ENCODE measurements at places on chromosomes 13 and 19. TPM values are rescaled to one million over a fixed set of nuclear protein-coding genes. Genes with fewer than 3 reads are reported as not detected.
A peak's percentile ranks its signal among the peaks of the same experiment; 100 is the strongest.

- DNase-seq = no peak
Measured at GRCh38 chr19:46364359-46364758, 17.5 kb downstream of the PPP5C start.

DNA sequence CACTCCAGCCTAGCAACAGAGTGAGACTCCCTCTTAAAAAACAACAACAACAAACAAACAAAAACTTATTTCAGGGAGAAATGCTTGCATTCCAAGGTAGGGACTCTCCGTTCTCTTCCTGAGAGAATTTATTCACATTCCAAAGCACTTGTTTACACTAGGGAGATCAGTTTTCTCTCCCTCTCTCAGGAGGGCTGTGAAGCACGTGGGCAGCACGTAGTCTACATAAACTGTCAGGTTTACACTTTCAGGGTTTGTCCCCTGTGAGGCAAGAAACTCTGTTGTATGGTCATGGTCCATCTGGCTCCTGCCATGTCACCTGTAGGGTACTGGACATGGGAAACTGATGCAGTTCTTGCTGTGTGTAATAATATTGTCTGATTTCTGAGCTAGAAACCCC, 31.6 kb downstream of the WDR87 start:
- peak; percentile 20 for DNase-seq

DNA sequence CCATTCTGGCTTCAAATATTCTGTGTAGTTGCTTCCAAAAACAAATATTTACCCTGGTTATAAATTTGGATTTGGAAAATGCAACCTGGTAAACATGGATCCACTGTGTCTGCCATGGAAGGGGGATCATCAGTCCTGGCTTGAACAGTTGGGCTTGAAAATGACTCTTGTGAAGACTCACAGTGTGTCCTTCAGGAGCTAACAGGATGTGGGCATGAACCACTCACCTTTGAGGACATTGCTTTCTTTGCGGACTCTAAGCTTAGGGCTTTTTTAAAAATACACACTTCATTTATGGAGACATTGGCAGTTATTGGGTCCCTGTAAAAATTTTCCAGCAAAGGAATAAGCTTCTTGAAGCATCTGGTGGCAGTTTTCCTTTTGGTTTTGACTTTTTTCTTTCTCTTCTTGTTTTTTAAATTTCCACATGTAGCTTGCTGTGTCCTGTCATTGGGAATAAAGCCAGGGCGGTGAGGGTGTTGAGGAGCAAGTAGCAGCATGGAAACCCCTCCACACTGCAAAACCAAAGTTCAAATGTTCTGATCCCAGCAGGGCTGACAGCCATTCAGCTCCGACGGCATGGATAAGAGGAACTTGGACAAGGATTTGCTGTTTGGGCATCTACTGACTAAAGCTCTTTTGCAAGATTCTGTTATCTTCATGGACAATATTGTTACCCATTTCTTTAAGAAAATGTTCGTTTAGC, 39.5 kb upstream of the SERP2 start:
- no peak for DNase-seq

GRCh38 chr13:77061362-77061761, 34.4 kb upstream of the FBXL3 start:
- no peak for DNase-seq

GRCh38 chr13:68168448-68168847, 938.3 kb upstream of the PCDH9 start:
- no peak for DNase-seq

DNA sequence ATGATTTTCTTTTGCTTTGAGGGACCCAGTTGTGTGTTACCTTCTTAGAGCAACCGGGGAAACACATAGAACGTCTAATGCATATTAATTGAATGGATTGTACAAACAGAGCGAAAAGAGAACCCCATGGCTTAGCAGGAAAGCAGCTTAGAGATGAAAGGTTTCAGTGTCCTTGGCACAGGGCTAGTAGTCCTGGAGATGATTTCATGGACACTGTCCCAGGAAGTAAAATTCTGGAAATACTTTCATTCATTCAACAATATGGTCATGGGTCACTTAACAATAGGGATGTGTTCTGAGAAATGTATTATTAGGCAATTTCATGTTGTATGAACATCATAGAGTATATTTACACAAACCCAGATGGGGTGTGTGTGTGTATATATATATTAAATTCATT, 9.7 kb upstream of the FUT2 start:
- DNase-seq = no peak

GRCh38 chr13:95642028-95642621, 2.4 kb downstream of the DZIP1 start:
- DNase-seq = no peak

Gene LILRB3
- not detected for polyA plus RNA-seq

Gene PSG2
- polyA plus RNA-seq = 1.0 TPM

Gene DACT3
- polyA plus RNA-seq = 6.9 TPM

All from AG04450 (cell line).